ENCODE measurements at places on chromosomes 2 and 18.

DNA sequence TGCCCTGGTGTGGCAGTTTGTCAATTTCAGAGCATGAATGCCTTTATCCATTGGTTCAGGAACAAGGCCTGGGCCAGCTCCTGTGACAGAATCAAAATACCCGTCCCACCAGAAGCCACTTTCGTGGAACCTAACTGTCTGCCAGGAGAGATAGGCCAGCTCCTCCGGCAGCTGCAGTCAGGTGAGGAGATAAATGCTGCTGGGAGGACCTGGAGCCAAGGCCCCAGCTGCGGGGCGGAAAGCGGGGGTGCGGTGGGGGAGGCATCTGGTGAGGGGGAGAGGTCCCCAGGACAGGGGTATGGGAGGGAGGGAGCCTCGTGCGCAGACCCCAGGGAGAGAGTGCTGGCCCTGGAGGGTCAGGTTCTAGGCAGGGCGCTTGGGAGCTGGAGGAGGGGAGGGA lies 4.4 kb upstream of the ASB1 start:
- DNase-seq = no peak

DNA sequence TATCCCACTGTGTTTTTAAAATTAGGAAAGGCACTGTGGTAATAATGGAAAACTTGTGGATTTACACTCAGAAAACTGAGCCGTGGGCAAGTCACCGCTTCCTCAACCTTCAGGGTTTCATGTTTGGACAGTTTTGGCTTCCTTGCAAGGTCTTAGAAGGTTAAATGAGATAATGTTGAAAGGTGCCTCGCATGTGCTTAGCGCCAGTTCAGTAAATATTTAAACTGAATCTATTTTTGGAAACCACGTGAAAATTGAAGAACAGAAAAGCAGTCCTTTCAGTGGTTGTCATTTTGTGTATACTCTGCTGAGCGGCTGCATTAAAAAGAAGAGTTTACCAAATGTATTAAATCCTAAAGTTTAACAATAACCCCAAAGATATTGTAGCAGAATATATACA lies 15.2 kb upstream of the AGAP1 start:
- DNase-seq = no peak

DNA sequence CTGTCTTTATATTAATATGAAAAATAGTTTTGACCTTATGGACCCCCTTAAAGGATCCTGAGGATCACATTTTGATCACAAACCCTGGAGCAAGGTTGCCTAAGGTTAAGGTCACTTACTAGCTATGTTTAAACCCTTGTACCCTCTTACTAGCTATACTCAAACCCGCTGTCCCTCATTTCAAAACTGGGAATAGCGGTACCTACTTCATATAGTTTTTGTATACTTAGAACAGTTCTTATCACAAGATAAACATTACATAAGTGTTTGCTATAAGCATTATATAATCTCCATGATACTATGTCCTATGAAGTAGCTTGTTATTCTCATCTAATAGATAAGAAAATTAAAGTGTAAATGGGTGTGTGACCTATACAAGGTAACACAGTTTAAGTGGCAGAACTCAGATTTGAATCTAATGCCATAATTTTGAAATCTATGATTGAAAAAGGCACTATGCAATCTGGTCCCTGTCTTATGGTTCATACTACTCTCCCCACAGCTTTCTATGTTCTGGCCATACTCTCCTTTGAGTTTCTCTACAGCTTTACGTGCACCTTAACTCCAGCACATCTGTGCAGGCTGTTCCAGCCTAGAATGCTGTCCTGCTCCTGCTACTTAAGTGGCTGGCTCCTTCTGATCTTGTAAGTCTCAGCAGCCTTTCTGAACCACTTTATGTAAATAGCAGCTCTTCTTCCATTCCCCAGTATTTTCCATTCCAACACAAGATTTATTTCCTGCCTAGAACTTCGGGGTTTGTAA lies 30.4 kb downstream of the HYCC2 start:
- DNase-seq = no peak

DNA sequence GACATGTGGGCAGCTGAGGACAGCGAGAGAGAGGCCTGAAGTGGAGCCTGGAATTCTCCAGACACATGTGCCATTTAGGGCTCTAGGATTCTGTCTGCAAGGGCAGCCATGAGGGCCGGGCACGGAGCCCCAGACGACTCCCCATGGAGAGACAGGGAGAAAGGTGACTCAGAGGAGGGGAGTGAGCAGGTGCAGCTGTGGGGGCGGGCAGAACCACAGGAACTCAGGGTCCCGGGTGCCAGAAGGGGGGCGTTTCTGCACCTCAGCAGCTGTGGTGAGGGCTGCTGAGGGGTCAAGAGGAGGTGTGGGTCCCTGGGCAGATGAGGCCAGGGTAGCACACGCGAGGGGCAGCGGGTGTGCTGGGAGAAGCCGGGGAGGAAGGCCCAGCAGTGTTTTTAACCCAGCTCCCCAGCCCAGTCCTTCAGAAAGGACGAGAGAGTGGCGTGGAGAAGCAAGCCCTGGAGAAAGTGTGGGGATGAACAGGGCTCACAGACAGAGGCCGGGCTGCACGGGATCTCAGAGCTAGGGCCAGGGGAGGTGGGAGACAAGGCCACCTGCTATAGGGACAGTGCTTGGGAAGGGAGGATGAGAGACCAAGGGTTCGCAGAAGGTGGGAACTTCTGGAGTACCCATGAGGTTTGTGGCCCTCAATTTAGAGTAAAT lies 7.6 kb downstream of the GPR17 start:
- no peak for DNase-seq

DNA sequence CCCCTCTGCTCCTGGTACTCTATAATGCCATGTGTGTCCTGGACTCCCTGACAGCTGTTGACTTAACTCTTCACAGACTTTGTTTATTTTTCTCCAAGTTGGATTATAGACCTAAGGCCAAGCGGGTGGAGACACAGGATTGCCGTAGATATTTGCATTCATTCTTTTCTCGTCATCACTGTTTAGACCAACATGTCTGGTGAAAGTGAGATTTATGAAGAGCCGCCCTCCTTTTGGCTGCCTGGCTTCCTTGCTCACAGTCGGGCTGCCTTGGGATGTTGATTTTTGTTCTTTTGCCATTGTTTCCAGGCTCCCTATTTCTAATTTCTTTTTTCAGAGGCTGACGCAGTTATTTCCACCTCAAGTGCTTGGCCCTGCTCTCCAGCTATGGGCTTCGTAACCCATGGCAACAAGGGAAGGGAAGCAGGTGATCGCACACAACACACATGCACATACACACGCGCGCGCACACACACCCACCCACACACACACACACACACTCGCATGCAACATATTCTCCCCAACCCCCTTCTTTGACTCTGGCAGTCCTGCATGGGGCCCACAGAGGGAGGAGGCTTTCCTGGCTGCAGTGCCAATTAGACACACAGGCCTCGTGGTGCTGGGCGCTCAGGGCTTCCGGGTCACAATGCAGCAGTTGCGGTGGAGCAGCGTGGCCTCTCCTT lies 296.5 kb downstream of the MTX2 start:
- DNase-seq = no peak

DNA sequence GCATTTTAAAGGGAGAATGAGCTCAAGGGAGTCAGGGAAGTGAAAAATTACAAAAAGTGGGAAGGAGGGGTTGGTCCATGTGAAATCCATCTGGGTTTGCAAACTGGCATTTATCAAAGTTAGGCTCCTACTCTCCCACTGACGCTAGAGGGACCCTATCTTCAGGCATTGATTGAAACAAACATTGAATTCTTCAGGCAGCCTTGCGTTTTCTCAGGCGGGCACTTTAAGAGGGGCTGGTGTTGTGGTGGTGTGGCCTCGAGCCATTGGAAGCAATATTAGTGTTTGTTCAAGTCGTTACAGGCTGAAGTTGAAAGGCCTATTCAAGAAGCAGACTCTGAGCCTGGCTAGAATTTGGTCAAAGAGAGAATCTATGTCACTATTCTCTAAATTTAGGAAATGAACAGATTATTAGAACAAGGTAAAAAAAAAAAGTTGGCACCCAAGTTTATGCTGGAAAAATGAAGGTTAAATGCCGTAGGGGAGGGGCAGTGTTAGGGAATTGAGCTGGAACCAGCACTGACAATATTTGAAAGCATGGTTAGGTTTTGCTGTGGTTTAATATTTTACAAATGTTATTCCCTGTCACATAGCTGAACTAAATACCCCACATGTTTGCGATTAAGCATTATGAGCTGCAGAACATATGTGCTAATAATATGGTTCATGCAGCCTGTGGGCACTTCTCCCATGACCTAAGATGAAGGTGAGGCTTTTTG lies 36.8 kb downstream of the STON1 start:
- DNase-seq = no peak

GRCh38 chr2:157930728-157931127 lies 54.6 kb upstream of the ACVR1 start:
- DNase-seq = no peak

- no peak for DNase-seq
Measured at GRCh38 chr2:184137955-184138354, 460.4 kb upstream of the ZNF804A start.

DNA sequence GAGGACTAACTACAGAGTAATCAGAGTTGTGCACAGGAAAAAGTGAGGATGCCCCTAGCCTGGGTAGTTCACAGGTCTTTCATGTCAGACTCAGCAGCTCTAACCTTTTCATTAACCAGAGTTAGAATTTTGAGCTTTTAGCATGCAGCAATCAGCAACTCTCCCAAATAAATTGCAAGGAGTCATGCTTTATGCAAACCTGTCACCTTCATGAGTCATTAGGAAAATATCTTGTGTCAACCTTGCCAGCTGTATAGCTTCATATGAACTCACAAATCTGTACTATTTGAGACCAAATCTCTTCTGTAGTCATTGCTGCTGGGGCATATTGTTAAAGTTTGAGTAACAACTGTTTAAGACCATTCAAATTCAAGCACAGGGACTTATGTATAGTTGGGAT lies 382.3 kb upstream of the NT5C1B start:
- no peak for DNase-seq

DNA sequence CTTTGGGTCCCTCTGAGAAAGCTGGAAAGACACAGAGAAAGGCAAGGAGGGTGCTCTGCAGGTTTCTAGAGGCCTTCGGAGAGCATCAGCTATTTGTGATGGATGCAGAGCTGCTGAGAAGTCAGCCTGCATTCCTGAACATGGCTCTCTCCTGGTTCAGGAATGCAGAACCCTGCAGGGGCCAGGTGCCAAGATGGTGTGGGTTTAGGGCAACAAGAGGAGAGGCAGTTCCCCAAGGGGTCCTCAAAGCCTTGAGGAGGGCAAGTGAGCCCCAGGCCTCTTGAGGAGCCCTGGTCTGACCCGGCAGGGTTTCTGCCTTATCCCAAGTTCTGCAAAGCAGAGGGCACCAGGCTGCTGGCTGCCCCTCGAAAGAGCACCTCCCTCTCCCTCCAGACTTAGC lies 93.3 kb downstream of the HS1BP3 start:
- no peak for DNase-seq

- DNase-seq = no peak
Measured at GRCh38 chr2:238771218-238771617, 76.7 kb upstream of the TWIST2 start.

DNA sequence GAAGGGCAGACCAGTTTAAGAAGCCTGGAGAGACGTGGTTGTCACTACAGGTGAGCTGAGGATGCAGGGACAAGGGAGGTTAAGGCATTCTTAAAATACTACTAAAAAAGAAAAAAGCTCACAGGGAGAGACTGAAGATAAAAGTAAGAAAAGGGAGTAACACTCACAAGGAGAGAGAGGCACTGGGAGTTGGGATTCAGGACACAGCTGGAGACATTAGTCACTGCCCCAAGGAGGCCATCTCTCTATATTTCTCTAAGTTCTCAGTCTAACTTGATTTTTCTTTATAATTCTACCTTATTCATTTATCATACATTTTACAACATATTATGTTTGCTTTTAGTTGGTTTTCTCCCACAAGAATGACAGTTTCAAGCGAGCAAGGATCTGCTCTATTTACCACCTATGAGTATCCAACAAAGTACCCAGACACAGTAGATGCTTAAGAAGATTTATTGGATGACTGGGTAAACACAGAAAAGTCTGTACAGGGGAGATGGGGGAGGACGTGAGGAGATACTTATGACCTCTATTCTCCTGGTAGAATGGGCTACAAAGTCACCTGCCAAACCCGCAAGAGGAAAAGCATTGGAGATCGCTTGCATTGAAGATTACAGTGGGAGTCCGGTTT lies 2.2 kb downstream of the SERPINE2 start:
- no peak for DNase-seq

GRCh38 chr2:159133797-159134196 lies 152.7 kb downstream of the WDSUB1 start:
- no peak for DNase-seq

DNA sequence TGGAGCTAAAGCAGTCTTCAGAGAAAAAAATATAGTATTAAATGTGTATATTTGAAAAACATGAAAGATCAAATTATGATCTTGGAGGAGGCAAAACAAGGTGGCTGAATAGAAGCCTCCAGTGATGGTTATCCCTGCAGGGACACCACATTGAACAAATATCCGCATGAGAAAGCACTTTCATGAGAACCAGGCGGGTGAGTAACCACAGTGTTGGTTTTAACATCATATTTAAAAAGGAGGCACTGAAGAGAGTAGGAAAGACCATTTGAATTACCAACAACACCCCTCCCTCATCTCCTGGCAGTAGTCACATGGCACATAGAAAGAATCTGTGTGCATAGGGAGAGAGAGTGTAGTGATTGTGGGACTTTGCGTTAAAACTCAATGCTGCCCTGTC lies 759.6 kb upstream of the NRXN1 start:
- no peak for DNase-seq

GRCh38 chr2:10047616-10048500 lies 4.5 kb downstream of the KLF11 start:
- DNase-seq = no peak

- DNase-seq = no peak
Measured at GRCh38 chr2:3641181-3641580, 16.8 kb upstream of the ALLC start.

- no peak for DNase-seq
Measured at GRCh38 chr2:20737505-20737904, 70.6 kb downstream of the GDF7 start.

- DNase-seq = no peak
Measured at GRCh38 chr2:162301877-162302276, 16.6 kb downstream of the IFIH1 start.

Data from stimulated activated CD4-positive, alpha-beta T cell treated with anti-CD3 and anti-CD28 coated beads, Interleukin-1b, Interleukin-23, amount 100 ng/mL, for 24 hours (primary cell).